ENCODE measurements at places on chromosomes 1 and 21.

- no peaks in the 10 kb centered on the region for H3K27me3 ChIP-seq
- DNase-seq, result no peak
Observed at GRCh38 chr1:198677027-198677426, 38.2 kb downstream of the PTPRC start.

DNA sequence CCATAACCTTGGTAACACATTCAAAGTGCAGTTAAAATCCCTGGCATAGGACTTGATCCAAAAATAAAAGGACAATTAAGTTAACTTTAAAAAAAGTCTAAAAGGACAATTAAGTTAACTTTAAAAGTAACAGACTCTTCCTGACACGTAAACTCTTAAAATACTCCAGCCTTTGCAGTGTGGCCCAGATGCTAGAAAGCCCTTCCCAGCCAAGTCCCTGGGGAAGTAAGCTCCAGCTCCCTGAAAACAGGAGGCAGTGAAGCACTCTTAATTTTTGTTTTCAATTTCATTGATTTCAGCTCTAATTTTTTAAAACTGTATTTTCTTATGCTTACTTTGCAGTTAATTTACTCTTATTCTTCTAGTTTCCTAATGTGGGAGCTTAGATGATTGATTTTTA is 5.1 kb upstream of the AIM2 start:
- H3K27ac ChIP-seq, result no peak overlapping the region
- DNase-seq, result no peak
- no peak overlapping the region for H3K4me3 ChIP-seq
- no peaks in the 10 kb centered on the region for H3K4me1 ChIP-seq

DNA sequence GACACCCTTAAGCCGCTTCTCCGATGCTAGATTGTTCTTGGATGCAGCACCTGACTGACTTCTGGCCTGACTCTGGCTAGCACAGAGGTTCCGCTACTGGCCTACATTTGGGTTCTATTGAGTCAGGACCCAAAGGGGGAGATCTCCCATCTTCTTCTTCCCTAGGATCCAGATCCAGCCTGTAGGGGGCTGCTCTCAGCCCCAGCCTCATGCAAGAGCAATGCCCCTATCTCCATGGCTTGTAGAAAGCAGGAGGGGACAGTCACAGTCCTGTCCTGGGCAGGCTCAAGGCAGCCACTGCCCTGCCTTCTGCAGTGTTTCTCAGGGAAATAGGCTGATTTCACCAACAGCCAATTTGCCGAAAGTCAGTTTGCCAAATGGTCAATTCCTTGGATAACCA is 6.3 kb upstream of the ADAR start:
- no peak overlapping the region for H3K4me3 ChIP-seq
- no peaks in the 10 kb centered on the region for H3K36me3 ChIP-seq
- peak overlapping the region; percentile 70 for H3K27ac ChIP-seq
- peak; percentile 18 for DNase-seq

DNA sequence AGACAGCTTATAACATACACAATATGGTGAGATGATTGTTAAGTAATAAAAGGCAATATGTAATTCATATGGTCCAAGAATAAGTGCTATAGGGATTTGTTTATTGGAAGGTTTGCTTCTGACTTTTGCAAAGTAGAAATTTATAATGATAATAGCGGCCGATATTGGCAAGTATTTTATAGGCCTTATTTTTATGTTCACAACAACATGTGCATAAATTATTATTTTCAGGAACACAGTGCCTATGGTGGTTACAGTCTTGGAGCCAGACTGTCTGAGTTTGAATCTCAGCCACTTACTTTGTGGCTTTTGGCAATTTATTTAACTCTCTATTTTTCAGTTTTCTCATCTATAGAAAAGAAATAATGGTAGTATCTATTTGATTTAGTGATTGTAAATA is 607.5 kb downstream of the USP25 start:
- no peak overlapping the region for H3K27ac ChIP-seq
- H3K27me3 ChIP-seq, result no peaks in the 10 kb centered on the region
- no peak overlapping the region for H3K4me3 ChIP-seq
- H3K4me1 ChIP-seq, result peaks cover 3% of the 10 kb centered on the region

GRCh38 chr1:25738499-25738898 is 61.5 kb upstream of the SELENON start:
- no peaks in the 10 kb centered on the region for H3K4me1 ChIP-seq
- no peak overlapping the region for H3K27ac ChIP-seq
- no peaks in the 10 kb centered on the region for H3K36me3 ChIP-seq
- no peak overlapping the region for H3K4me3 ChIP-seq
- H3K27me3 ChIP-seq, result no peaks in the 10 kb centered on the region

- DNase-seq, result no peak
- no peaks in the 10 kb centered on the region for H3K36me3 ChIP-seq
- peaks cover 48% of the 10 kb centered on the region for H3K4me1 ChIP-seq
- H3K4me3 ChIP-seq, result no peak overlapping the region
- H3K27me3 ChIP-seq, result no peaks in the 10 kb centered on the region
Observed at GRCh38 chr1:80158771-80159170, 1152.2 kb upstream of the ADGRL4 start.

- H3K4me3 ChIP-seq, result no peak overlapping the region
- H3K27ac ChIP-seq, result no peak overlapping the region
- no peak for DNase-seq
- no peaks in the 10 kb centered on the region for H3K27me3 ChIP-seq
- H3K4me1 ChIP-seq, result peaks cover 48% of the 10 kb centered on the region
- H3K36me3 ChIP-seq, result no peaks in the 10 kb centered on the region
Observed at GRCh38 chr1:225772848-225773247, 4.8 kb upstream of the SRP9 start.

DNA sequence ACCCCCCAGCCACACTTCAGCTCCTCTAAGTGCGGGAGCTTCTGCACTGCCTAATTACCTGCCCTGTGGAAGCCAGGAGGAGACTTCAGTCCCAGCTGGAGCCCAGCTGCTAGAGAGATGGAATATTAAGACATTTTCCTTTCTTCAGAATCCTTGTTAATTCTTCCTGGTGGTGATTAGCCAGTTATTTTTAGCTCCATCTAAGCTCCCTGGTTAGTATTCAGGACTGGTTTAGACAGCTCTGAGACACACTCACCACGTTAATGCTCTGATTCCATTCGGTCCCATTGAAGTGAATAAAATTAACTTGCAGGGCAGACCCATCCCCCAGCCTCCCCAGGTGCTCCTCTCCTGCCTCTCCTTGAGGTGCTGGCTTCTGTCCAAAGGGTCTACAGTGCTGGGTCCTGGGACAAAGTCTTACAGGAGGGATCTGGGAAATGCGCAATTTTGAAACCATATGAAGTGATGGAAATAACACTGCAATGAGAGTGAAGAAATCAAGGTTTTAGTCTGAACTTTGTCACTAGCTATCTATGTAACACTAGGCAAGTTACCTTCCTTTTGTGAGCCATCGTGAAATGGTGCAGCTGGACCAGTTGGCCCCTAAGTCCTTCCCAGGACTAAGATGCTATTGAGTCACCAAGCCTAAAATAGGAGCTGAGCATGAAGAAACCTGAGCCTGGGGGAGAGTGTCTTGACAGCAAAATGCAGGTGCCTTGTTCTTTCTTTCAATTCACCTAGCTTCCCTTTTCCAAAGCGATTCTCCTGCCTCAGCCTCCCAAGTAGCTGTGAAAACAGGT is 117.4 kb upstream of the ATP1A1 start:
- no peak overlapping the region for H3K4me3 ChIP-seq
- no peak overlapping the region for H3K27ac ChIP-seq
- no peaks in the 10 kb centered on the region for H3K36me3 ChIP-seq
- H3K4me1 ChIP-seq, result peaks cover 8% of the 10 kb centered on the region

- no peaks in the 10 kb centered on the region for H3K36me3 ChIP-seq
- H3K4me3 ChIP-seq, result no peak overlapping the region
- no peak overlapping the region for H3K27ac ChIP-seq
- DNase-seq, result no peak
- H3K27me3 ChIP-seq, result no peaks in the 10 kb centered on the region
Observed at GRCh38 chr1:111602974-111603373, 16.6 kb upstream of the RAP1A start.

DNA sequence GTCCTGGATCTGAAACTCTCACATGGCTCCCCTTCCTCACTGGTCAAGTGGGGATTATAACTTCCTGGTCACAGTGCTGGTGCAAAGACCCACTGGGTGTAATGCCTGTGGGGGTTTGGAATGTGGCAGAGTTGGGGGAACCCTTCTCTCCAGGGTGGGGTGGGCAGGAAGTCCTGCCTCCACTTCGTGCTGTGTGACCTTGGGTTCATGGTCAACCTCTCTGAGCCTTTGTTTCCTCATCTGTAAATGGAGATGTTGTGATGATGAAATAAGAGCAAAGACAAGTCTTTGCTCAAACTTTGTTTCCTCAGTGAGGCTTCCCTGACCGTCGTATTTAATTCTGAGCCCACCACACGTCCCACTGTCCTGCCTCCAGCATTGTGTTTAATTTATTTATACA is 564.7 kb downstream of the PTPRU start:
- no peaks in the 10 kb centered on the region for H3K27me3 ChIP-seq
- H3K4me1 ChIP-seq, result no peaks in the 10 kb centered on the region
- no peak overlapping the region for H3K4me3 ChIP-seq
- DNase-seq, result no peak

GRCh38 chr1:41918450-41919043 is at the start of gene HIVEP3:
TSS of gene HIVEP3 (minus strand) at chr1:41918922.
- H3K36me3 ChIP-seq, result no peaks in the 10 kb centered on the region
- no peak within 1 kb of the TSS for H3K27ac ChIP-seq
- H3K4me1 ChIP-seq, result peaks cover 41% of the 10 kb centered on the region

- no peaks in the 10 kb centered on the region for H3K36me3 ChIP-seq
- peaks cover 5% of the 10 kb centered on the region for H3K27me3 ChIP-seq
- no peak for DNase-seq
- H3K4me3 ChIP-seq, result no peak overlapping the region
Observed at GRCh38 chr1:40924767-40925166, 54.7 kb upstream of the CTPS1 start.

GRCh38 chr1:75745276-75745675 is 20.8 kb downstream of the ACADM start:
- no peaks in the 10 kb centered on the region for H3K4me1 ChIP-seq
- no peak overlapping the region for H3K27ac ChIP-seq
- no peak for DNase-seq
- peaks cover 14% of the 10 kb centered on the region for H3K36me3 ChIP-seq

GRCh38 chr1:160006312-160006940 is 25.4 kb downstream of the PIGM start:
- no peaks in the 10 kb centered on the region for H3K4me1 ChIP-seq
- H3K27me3 ChIP-seq, result peaks cover 8% of the 10 kb centered on the region
- H3K27ac ChIP-seq, result no peak overlapping the region
- H3K4me3 ChIP-seq, result no peak overlapping the region
- peak; percentile 86 for DNase-seq

GRCh38 chr1:226653311-226653921 is 85.7 kb downstream of the ITPKB start:
- H3K27me3 ChIP-seq, result no peaks in the 10 kb centered on the region
- peaks cover 71% of the 10 kb centered on the region for H3K4me1 ChIP-seq
- DNase-seq, result no peak
- peak overlapping the region; percentile 99 for H3K27ac ChIP-seq
- H3K36me3 ChIP-seq, result no peaks in the 10 kb centered on the region

GRCh38 chr21:42799948-42800347 is 79.4 kb downstream of the WDR4 start:
- H3K4me1 ChIP-seq, result peaks cover 44% of the 10 kb centered on the region
- H3K27ac ChIP-seq, result no peak overlapping the region
- peaks cover 16% of the 10 kb centered on the region for H3K36me3 ChIP-seq
- DNase-seq, result no peak
- H3K27me3 ChIP-seq, result peaks cover 3% of the 10 kb centered on the region

DNA sequence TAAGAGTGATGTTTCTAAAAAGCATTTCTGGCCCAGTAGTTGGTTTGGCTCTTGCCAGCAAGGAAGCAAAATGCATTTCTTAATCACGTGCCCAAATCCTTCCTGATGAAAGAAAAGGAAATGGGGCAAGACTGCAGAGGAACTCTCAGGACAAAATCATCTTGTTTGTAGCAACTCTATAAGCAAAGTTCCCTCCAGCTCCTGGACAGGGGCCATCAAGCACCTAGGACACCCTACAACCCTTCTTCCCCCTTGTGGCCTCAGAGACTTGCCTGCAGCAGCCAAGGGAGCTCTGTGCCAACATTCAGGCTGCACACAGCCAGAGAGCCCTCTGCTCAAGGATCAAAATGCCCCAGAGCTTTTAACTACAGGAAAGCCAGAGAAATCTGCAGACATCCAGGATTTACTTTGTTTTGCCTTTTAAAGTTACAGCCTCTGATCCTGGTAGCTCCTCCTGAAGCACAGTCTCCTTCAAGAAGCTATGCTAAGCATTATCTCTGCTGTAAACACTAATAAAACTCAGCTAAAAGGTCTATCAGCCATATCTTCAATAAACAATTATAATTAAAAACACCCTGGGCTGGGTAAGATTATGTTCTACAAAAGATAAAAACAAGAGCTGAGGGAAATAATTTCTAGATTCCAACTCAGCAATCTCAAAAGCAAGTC is 105.0 kb downstream of the KIAA0319L start:
- no peaks in the 10 kb centered on the region for H3K4me1 ChIP-seq
- no peak overlapping the region for H3K4me3 ChIP-seq
- no peaks in the 10 kb centered on the region for H3K27me3 ChIP-seq
- no peak overlapping the region for H3K27ac ChIP-seq
- no peak for DNase-seq

DNA sequence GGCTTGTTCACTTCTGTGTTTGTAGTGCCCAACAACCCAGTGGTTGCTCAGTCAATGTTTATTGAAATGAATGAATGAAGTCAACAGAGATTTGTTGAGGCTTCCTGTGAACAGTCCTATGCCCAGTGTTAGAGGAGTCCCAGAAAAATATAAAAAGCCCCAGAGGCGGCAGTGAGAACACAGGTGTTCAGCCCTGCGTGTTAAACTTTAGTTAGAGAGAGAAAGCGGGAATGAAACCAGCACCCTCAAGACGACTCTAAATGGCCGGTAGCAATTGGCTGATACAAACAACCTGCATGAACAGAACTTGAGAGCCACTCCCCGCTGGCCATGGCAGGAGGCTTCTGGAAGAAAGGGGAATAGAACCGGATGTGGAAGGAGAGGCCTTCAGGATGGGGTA is 22.6 kb downstream of the TMEM51 start:
- peaks cover 69% of the 10 kb centered on the region for H3K4me1 ChIP-seq
- no peak for DNase-seq
- 0 out of 2 replicates have a peak, but pooled peaks cover 2% of the 10 kb centered on the region for H3K36me3 ChIP-seq
- no peak overlapping the region for H3K4me3 ChIP-seq

DNA sequence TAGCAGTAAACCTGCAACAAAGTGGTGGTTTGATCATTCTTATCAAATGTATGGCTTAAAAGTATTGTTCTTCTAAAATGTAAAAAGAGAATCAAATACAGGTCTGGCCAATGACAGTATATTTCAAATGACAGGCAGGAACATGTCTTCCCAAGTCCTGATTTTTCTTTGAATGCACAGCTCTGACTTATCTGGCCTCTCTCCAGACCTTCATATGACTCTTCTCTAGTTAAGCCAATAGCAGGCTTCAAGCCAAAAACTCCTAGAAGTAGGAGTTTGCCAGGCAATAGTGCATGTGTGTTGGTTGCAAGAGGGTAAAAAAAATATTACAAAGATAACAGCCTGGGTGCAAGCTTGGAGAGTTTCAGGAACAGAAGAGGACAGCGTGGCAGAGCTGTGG is 345.5 kb downstream of the SMYD3 start:
- no peak overlapping the region for H3K27ac ChIP-seq
- DNase-seq, result no peak
- no peaks in the 10 kb centered on the region for H3K36me3 ChIP-seq
- no peaks in the 10 kb centered on the region for H3K27me3 ChIP-seq

GRCh38 chr1:63041660-63042059 is 257.7 kb downstream of the ATG4C start:
- DNase-seq, result no peak
- H3K27ac ChIP-seq, result no peak overlapping the region
- H3K27me3 ChIP-seq, result peaks cover 19% of the 10 kb centered on the region
- peaks cover 20% of the 10 kb centered on the region for H3K4me1 ChIP-seq

GRCh38 chr21:20215959-20216358 is 782.2 kb upstream of the NCAM2 start:
- no peak overlapping the region for H3K4me3 ChIP-seq
- no peak overlapping the region for H3K27ac ChIP-seq
- H3K27me3 ChIP-seq, result no peaks in the 10 kb centered on the region
- no peak for DNase-seq

Measured in WTC11 (cell line).